Stromal cell of bone marrow (primary cell): ENCODE measurements at places on chromosomes 3 and 15.

DNA sequence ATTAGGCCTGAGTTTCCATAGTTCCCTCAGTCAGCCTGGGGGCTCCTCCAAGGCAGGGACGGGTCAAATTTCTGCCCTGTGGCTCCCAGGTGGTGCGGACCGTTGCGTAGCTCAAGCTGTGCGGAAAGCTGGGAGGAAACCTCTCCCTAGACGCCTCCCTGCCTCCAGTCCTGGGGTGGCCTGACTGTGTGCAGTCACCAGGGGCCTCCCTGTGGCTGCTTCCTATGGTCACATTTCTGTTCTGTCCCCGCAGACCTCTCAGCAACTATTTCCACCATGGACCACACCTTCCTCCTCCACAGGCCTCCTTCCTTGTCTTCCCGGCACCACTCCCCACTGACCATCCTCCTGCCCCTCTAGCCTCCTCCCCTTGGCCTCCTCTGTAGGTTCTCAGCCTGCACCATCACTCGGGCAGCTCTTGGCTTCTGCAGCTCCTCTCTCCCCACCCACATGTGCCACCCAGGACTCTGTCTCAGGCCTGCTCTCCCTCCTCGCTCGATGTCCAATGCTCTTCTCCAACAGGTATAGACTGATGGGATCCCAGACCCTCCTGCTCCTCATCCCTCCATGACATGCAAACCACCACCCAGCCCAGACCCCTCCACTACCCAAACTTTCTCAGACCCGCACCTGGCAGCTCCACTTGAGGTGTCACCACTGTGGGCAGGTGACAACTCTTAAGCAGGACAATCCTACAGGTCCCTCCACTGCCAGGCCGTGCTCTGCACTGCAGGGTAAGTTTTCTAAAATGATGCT, 26.9 kb upstream of the SEC13 start:
- no peak for DNase-seq

DNA sequence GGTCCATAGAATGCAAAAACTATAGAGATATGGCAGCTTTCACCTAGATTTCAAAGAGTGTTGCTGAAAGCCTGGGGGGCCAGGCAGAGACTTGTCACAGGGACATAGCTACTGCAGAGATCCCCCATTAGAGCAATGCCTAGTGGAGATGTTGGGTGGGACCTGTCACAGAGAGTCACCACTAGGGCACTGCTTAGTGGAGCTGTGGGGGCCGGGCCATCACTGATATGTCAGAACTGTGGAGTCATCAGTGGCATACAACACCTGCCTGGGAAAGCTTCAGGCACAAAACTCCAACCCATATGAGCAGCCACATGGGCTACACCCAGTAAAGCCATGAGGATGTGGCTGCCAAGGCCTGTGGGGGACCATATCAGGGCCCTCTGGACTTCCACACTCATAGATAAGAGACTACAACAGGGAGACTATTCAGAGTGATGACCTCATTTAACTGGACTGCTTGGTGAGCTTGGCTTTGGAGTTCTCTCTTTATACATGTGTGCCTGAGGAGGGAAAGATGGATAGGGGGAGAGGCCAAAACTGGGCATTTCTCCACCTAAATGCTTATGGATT, 176.3 kb downstream of the ZNF621 start:
- no peak for DNase-seq

DNA sequence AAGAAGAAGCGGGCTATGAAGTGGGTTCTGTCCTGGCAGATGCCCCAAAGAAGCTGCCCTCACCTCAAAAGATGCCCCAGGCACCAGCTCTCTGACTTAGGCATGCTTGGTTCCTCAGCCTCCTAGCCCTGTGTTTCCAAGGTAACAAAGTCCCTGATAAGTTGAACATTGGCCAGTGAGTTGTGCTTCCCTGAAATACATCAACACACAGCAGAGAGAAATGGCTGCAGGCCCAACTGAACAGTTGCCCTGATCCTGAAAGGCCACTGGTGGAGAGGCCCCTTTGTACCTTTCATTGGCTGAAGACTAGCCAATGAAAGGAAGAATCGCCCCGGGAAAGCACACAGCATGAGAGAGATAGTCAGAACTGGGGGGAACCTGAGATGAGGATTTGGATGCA, 169.9 kb upstream of the CTNNB1 start:
- DNase-seq = no peak

- no peak for DNase-seq
These were observed 67.5 kb downstream of the KCNMB2 start for GRCh38 chr3:178603735-178604134.

DNA sequence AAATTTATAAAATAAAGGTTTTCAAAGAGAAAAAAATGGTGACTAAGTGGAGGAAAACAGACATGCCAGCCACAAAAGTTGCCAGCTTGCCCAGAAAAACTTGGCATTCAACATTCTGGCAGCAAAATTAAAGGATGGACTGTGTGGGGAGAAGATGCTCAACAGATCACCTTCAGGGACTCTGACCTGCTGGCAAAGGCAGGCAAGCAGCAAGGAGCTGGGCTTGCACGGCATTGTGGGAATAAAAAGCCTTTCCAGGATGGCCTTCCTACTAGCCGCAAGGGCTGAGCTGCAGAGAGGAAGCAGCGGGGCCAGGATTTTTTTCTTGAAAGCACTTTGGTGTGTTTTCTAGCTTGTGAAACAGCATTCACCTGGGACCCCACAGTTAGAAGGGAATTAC, 101.9 kb upstream of the CACNA2D3 start:
- DNase-seq = no peak

- no peak for DNase-seq
These were observed 75.7 kb downstream of the IGF1R start for GRCh38 chr15:98724048-98724447.

DNA sequence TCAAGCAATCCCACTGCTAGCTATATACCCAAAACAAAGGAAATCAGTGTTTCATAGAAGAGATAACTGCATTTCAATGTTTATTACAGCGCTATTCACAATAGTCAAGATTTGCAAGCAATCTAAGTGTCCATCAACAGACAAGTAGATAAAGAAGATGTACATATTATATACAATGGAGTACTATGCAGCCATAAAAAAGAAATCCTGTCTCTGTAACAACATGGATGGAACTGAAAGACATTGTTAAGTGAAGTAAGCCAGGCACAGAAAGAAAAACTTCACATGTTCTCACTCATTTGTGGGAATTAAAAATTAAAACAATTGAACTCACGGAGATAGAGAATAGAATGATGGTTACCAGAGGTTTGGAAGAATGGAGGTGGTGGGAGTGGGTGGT, 89.2 kb downstream of the LSAMP start:
- DNase-seq = no peak

- no peak for DNase-seq
These were observed 40.4 kb downstream of the EBLN2 start for GRCh38 chr3:73101881-73102280.

GRCh38 chr3:179450901-179451264, 387 bp downstream of the GNB4 start:
- DNase-seq = peak; percentile 17

DNA sequence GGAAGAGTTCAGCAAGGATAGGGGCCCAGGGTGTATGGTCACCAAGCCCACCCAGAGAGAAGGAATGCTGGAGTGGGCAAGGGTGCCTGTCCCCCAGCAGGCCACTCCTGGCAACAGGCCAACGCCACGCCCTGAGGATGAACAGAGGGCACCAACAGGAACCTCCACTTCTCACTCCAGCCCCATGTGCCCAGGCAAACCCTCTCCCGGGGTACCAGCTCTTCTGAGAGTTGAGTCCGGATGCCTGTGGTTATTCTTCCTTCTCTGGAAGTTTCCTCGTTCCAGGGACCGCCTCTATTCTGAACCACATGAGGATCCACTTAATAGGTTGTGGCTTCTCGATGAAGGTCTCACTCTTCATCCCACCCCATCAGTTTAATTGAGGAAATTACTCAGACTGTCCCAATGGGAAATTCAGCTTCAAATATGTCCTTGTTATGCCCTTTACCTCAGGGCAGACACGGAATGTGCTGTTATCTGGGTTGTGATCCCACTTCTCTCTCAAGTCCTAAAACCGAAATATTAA, 114.3 kb downstream of the LIPC start:
- no peak for DNase-seq

DNA sequence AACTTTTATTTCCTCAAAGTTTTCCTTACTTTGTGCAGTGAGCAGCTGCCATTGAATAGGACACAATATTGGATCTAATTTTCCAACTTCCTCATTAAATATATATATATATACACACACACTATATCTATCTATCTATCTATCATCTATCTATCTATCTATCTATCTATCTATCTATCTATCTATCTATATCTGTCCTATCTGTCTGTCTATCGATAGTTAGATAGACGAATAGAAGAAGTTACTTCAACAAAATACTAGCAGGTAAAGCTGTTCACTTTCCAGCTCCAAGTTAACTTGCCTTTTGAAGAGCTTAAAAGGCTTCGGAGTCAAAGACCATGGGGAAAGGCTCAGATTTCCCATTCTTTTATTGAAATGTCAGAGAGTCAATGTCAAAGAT, 3.6 kb upstream of the DLG1 start:
- no peak for DNase-seq

DNA sequence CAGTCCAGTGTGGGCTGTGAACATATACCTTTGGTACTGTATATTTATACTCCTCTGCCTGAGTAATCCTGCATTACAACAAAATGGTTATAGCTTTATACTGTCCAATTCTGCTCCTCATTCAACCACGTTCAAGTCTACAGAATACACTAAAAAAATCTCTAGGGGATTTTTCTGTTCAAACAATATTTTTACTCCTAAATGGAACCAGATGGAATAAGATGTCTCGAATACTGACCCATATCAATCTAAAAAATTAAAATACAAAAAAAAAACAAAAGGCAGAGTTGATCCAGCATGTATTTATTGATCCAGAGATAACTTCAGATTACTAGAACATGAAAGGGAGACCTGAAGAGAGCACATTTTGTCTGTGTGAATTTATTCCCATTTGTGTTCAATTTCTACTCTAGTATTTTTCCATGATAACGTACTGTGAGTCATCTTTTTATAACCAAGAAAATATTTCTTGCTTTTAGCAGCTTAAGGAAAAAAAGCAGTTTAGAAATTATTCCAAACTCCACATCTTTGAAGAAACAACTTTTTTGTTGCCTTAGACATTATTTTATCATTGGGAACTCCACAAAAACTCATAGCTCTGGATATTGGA, 910.7 kb downstream of the TBL1XR1 start:
- DNase-seq = peak; percentile 11

DNA sequence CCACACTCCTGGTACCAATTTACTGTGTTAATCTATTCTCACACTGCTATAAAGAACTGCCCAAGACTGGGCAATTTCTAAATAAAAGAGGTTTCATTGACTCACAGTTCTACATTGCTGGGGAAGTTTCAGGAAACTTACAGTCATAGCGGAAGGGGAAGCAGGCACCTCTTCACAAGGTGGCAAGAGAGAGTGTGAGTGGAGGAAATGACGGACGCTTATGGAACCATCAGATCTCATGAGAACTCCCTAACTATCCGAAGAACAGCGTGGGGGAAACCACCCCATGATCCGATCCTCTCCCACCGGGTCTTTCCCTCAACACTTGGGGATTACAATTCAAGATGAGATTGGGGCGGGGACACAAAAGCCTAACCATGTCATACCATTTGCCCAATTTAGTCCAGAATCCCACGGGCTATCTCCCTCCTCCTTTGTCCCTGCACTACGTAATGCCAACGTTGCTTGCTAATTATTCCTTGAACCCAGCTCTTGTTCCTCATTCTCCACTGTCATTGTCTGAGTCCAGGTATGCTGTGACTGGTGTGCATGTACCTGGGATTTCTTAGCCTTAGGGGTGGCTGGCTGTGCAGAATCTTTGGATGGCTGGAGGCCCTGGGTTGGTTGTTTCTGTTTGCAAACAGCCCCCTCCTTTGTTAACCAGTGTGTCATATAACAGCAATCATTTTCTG, 3.4 kb downstream of the PIGZ start:
- no peak for DNase-seq

GRCh38 chr15:95930659-95931375, 399.7 kb upstream of the NR2F2 start:
- no peak for DNase-seq

DNA sequence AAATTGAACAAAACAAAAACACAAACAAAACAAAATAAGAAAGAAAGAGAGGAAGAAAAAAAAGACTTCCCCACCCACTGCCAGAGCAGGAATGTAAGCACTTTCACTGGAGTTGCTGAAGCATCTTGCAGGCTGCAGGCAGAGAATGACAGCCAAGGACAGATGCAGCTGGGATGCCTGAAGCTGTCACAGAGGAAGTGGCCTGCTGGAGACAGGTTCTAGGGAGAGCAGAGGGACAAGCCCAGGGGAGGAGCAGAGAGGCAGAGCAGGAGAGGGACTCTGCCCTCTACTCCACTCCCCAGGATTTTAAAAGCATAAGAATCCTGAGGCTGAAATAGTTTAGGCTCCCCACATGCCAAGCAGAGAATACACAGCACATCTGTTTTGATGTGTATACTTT, 326.2 kb downstream of the TUSC7 start:
- no peak for DNase-seq

- no peak for DNase-seq
These were observed 436.9 kb upstream of the ZNF717 start for GRCh38 chr3:76222201-76222600.

- no peak for DNase-seq
These were observed 47.7 kb downstream of the ZBTB11 start for GRCh38 chr3:101629219-101629618.

DNA sequence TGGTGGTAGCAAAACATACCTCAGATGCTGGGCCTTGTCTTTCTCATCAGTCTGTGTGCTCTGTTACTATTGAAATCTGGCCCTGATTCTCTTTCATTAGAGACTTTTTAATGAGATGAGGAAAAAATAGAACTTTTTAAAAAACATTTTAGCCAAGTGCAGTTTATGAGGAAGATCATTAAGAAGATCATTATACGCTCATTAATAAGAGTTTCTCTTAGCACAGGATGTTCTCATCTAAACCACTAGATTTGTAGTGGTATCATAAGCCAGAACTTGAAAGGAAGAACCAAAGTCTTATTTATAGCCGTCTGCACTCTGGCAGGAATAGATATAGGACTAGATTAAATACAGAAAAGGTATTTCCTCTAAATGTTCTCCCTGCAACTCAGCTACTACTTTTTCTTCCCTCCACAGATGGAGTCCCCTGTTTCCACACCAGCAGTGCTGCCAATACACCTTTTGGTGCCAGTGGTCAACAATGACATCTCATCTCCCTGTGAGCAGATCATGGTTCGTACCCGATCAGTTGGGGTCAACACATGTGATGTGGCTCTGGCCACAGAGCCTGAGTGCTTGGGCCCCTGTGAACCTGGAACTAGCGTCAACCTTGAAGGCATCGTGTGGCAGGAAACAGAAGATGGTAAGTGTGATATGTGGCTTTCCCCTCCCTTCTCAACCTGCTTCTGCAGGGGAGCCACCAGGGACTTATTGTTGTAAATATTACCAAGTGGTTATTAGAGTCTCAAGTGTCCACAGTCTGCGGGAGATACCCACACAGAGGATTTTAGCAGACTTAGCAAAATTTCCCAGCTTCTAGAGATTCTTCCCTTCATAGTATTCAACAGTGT, 152.8 kb downstream of the RBPMS2 start:
- DNase-seq = no peak
